NCI-H1092 (cell line): ENCODE measurements at places on chromosomes 4 and X.

- no peak for DNase-seq
Observed at GRCh38 chr4:5399124-5399523, 309.2 kb downstream of the EVC2 start.

GRCh38 chrX:75887833-75888232 is 102.8 kb upstream of the MAGEE2 start:
- no peak for DNase-seq

DNA sequence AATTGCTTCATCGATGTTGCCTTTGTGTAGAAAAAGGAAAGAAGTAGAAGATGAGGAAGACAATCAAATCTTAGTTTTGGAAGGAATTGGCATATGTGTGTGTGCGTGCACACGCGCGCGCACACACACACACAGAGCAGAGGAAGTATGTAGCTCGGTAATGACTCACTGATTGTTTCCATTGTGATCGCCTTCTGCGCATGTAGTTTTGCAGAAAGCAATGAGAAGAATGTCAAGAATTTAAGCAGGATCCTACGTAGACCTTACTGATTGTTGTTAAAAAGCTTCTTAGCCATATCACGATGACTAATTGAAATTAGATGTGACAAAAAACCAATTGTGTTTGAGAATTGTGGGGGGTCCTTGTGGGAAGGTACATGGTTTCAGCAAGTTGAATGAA is 12.8 kb upstream of the LIMCH1 start:
- no peak for DNase-seq

DNA sequence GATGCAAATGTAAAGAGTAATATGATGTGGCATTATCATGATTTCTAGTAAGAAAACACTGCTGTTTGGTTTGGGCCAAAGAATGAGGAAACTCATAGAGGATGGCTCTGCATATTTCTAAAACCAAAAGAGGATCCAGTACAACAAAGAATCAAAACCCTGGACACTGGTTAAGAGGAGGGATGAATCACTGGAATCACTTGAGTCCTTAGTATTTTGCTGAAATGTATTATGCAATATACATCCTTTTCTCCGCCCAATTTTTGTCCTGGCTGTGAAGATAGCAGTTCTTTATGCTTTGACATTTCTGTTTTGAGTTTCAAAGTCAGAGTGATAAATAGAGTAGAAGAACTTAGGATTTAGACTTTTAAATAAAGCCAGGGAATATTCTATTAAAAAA is 345.9 kb downstream of the PACRGL start:
- no peak for DNase-seq

- no peak for DNase-seq
Observed at GRCh38 chrX:147183161-147183560, 368.6 kb upstream of the CXorf51A start.

DNA sequence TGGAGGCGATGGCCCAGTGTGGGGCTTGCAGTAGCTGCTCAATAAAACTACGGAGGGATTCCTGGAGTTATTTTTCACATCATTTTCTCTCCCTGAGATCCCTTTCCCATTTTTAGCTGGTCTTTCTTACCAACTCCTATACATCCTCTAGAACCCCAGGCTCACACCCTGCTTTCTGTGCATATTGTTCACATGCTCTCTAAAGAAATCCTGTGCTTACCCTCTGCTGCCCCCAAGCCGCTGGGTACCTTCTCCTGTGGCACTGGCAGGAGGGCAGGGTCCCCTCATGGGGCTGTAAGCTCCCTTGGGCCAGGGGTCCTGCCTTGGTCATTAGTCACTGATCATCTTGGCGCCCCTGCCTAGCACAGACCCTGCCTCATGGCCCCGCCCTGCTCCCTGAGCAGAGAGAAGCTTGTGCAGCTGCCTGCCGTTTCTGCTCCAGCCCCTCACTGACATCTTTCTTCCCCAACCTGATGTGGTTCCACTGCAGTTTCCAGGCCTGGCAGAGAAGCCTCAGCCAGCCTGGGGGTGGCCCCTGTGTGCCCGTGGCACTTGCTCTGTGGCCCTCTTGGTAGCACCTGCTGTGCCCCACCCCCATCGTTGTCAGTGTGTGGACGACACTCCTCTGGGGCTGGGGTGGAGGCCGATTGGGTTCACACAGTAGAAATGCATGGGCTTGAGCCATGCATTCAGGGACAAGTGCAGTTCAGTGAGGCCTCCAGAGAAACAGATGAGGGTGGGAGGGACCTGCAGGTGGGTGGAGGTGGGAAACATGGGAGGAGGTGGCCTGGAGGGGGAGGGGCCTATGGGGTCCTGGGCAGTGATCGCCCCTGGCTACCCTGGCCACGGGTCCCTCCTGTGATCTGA is 69.5 kb downstream of the WFS1 start:
- no peak for DNase-seq

DNA sequence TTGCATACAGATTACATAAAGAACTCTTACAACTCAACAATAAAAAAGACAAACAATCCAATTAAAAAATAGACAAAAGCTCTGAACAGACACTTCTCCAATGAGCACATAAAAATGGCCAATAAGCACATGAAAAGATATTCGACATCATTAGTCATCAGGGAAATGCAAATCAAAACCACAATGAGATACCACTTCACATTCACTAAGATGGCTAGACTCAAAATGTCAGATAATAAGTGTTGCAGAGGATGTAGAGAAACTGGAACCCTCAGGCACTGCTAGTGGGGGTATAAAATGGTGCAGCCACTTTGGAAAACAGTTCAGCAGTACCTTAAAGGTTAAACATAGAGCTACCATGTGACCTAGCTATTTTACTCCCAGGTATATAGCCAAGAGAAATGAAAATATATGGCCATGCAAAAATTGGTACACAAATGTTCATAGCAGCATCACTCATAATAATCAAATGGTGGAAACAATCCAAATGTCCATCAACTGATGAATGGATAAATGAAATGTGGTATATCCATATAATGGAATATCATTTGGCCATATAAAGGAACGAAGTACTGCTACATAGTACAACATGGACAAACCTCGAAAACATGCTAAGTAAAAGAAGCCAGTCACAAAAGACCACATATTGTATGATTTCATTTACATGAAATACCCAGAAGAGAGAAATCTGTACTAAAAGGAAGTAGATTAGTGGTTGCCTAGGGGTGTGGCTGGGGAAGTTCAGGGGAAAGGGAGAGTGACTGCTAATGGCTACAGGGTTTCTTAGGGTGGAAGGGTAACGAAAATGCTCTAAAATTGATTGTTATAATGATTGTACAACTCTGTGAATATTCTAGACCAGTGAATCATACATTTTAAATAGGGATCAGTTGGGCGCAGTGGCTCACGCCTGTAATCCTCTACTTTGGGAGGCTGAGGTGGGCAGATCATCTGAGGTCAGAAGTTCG is 29.4 kb downstream of the SASH3 start:
- no peak for DNase-seq

GRCh38 chrX:19046343-19047215 is 62.7 kb upstream of the PHKA2 start:
- no peak for DNase-seq

DNA sequence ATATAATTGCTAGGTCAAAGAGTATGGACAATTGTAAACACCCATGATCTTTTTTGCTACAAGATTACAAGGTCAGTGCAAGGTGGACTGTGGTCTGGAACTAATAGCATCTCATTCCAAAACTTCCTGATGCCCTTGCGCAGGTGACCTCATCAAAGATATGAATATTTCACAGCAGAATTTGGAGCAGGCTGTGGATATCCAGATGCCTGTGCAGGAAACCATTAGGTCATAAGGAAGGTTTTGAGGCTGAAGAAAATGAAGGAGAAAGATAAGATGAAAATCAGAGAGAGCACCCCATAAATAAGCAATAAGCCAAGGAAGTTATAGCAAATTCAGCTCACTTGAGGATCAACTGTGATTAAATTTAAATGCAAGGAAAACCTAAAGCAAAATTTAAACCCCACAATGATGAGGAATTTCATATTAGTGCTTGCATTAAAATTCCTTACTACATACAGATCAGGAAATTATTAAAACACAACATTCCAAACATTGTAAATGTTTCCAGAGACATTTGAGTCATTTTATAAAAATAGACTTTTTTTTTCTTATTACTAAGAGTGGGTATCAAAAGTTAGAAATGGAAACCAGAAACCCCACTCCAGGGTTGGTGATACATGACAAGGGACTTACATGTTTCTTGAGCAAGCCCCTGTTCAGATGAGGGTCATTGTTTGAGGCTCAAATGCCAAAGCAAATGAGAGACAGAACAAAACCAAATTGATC is 100.7 kb upstream of the FAM9C start:
- DNase-seq, result no peak

DNA sequence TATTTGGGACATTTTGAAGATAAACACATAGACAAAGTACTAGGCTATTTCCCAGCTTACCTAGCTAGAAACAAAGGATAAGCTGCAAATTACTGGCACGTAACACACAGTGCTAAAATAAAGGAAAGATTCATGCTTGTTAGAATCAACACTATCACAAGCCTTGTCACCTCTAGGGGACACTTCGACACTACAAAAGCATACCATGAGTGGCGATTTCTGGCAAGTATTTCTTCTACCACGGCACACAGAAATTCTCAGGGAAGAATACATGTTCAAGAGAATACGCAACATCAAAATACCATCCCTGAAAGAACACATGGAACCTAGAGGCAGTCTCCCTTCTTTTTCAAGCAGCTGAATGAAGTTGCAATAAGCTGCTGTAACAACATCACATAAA is 5.1 kb downstream of the MECP2 start:
- no peak for DNase-seq

DNA sequence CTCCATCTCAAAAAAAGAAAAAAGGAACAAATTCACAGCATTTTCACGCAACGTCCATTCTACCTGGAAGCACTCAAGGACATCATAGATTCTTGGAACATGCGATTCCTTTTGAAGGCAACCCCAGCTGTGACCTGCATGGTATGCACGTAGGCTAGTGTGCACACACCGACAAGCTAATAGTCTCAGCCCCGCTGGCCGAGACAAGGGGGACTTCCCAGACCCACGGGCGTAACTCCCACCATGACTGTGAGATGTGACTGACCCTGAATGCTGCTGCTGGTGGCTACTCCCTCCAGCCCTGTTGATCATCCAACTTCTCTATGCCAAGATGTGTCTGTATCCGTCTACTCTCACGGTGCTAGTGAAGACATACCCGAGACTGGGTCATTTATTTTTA is 78.3 kb downstream of the CRLF2 start:
- no peak for DNase-seq

DNA sequence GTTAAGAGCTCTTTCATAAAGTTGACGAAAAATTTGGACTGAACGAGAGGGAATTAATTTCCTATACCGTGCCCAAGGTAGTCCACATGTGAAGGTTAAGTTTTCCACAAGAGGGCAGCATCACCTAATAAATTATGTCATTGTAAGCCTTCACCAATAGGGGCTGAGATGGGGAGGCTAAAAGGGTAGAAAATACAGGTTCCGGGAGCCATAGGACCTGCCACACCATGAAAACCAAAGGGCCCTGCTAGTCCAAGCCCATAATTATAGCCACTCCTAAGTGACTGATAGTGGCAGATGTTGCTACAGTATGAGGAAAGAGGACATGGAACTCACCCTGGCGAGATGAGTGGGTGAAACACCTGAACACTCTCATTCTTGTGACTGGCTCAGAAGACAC is 122.2 kb downstream of the SHROOM4 start:
- DNase-seq, result peak; percentile 36

- DNase-seq, result no peak
Observed at GRCh38 chr4:174933083-174933482, 14.9 kb downstream of the ADAM29 start.

DNA sequence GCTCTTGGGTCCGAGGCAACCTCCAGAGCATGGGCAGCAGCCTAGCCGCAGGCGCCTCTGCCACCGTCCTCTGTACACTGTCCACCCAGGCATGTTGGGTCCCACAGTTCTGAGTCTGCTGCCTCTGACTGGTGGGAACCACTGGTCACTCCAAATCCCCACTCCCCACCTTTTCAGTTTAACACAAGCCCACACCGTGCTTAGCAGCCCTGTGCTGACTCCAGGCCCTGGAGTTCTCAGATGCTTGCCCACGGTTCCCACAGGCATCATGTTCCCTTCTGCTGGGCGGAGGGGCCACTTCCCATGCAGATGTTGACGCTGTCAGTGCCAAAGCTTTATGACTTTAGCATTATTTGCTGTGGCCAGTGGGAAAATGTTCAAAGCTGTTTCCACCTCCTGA is 104.5 kb downstream of the SCD5 start:
- DNase-seq, result no peak

GRCh38 chr4:72006586-72006985 is 25.2 kb upstream of the NPFFR2 start:
- DNase-seq, result no peak

GRCh38 chr4:86626066-86626465 is 32.0 kb downstream of the PTPN13 start:
- no peak for DNase-seq

DNA sequence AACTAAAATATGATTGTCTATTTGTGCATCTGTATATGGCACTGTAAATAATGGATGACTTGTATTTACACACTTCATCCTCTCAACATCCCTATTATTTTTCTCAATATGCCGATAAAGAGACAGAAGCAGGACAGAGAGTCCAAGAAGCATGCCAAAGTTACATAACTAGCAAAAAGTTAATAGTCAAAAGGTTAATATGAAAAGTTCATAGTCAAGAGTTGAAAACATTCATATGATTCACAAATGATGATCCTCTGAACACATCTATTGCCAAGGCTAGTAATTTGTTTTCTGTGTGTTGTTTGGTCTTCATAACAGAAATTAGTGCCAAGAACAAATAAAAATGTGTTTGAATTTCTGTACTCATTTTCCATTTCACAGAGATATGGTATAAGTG is 231.0 kb downstream of the ADAMTS3 start:
- DNase-seq, result no peak

DNA sequence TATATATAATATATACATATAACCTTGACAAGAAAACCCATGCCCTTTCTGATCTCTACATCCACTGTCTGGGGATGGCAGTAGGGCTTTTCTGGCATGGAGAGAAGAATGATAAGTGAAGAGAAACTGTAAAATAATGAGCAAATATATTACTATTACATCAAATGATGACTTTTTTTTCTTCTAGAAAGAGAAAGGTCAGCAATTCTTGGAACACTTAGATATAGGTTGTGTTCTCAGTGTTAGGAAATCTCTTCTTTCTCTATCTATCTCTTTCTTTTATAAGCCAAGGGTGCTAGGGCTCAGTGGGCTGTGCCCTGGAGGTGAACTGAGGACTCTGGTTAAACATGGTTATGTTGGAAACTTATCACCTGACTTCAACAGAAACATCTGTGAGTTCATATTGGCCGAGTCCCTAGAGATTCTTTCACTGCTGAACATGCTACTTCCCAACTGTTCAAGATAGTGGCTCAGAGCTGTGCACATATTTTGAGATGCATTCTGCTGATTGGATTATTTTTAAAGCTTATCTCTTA is 265.1 kb downstream of the GBA3 start:
- no peak for DNase-seq

- no peak for DNase-seq
Observed at GRCh38 chr4:38804654-38805295, at the start of gene TLR1. Gene TLR1 (minus strand): TSS chr4:38804791. CDS start chr4:38798831, 5,960 bp downstream.

DNA sequence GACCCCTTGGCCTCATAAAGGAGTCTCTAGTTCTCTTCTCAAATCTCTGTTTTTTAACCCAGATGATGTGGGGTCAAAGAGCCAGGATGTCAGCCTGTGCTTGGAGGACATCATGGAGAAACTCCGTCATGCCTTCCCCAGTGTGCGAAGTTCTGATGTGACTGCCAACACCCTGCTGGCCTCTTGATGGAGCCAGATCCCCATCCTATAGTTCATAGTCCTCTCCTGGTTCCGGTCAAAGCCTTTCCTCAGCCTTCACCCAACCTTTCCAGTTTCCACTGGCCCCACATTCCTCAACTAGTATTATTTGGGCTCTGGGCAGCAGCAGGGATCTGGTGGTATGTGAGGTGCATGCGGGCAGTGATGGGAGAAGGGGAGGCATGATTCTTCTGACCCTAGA is 30.7 kb downstream of the TAF7L start:
- no peak for DNase-seq
